ENCODE measurements at places on chromosomes 12 and 14.

GRCh38 chr12:26298785-26299621, 103.6 kb downstream of the SSPN start:
- peak; percentile 42 for DNase-seq

DNA sequence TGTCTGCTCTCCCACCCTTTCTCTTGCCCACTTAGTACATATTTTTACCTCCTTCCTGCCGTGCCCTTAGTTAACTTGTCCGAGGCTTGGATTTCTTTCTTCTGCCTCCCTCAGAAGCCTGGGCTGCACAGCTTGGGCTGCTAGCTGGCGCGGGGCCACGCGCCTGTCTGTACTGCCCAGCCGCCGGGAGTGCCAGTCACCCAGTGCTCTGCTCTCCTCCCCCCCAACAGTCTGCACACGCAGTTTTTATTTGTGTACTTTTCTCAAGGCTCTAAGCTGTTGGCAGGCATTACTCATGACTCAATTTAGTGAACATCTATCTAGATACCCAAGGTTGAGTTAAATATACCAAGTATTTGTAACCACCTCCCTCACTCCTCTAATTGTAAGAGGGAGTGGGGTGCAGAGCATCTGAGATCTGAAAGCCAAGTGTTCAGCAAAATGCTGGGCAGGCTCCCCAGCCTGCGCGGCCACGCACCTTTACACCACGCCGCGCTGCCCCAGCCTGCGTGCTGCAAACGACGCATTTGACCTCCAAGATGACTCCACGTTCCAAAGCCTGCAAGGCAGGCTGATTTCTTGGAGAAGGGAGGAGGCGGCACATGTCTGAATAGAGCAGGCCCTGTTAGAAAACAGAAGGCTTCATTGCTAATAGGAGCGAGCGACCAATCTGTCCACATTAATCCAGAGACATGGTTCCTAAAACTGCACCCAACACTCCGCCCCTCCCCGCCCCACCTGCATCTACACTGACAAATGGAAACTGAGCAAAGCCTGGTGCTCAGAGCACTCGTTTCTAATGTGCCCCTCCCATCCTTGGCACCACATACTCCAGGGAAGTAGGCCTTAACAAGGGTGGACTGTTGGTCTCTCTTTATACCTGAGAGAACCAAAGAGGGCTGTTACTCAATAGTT, 18.2 kb upstream of the CACNA2D4 start:
- DNase-seq: no peak

DNA sequence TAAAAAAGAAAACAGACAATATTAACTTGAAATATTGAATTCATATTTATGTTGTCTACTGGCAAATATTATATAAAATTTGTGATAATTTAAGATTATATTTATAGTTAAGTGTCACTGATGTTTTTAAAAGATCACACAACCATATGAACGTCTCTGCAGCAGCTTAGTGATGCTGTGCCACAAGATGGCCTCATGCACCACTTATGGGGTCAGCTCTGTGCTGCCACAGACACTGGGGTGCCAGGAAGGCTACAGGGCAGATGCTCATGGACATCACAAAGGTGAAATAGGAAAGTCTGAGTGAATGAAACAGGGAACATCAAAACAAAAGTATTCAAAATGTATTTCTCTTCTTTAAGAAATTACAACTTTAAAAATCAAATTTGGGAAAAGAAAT, 13.1 kb downstream of the ATXN3 start:
- DNase-seq: no peak

DNA sequence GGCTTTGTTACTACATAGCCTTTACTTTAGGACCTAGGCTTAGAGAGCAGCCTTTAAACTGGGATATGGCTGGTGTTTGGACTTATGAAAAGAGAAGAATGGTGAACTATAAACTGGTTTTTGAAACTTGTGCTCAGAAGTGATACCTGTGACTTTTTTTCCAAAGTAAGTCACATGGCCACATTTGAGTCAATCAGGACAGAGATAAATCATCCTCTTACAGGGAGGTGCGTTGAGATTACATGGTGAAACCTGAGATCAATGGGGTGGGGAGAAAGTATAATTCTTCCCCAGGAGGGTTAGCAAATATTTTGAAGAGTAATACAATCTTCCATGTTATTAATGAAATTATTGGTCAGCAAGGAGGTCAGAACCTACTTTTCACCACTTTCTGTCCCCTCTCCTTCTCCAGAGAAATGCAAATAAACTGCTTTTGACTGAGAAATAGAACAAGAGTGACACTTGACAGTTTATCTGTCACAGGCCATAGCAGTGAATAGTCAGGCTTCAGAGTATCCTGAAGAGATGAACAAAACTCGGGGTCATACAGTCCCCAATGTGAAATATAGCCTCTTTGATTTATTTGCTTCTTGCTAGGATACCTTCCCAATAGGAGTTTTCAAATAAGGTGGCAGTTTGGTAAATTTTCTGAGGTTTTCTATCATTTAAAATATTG, 11.1 kb upstream of the ZNF641 start:
- no peak for DNase-seq

GRCh38 chr14:61145034-61145902, 135.9 kb downstream of the TMEM30B start:
- no peak for DNase-seq

GRCh38 chr14:31592122-31592521, 30.9 kb downstream of the NUBPL start:
- no peak for DNase-seq

DNA sequence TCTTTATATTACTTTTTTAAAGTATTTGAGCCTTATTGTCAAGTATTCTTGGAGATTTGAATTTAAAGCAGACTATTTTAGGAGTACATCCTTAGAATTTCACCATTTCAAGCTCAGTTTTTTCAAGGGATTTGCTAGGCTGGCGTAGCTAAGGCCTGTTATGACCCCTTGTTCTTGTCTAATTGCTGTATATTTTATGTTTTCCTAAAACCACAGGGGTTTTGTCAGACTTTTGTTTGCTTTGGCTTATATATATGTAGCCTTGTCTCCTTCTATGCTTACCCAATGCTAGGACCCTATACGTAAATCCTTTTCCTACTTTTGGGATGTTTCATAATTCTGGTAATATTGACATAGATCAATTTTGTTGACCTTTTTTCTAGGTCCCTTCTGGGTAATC, 147.0 kb upstream of the SYT10 start:
- DNase-seq: no peak

GRCh38 chr14:64915797-64916196, 1.5 kb downstream of the CHURC1 start:
- no peak for DNase-seq

GRCh38 chr14:105685003-105685402, 158.6 kb downstream of the TMEM121 start:
- no peak for DNase-seq

DNA sequence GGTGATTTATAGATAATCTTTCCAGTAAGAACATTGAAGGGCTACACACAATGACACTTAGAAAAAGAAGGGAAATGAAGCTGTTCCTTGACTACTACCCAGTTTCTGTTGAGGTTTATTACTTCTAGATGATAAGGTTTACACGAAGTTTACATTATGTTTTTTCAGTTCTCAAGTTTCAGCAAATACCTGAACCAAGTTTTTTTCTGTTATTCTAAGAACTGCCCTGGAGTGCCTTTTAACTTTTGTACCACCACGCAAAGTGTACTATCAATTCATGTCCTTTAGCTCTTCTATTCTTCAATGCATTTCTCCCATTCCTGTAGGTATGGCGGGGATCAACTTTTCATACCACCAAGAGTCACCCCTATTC, 5.8 kb downstream of the FBXL14 start:
- no peak for DNase-seq

DNA sequence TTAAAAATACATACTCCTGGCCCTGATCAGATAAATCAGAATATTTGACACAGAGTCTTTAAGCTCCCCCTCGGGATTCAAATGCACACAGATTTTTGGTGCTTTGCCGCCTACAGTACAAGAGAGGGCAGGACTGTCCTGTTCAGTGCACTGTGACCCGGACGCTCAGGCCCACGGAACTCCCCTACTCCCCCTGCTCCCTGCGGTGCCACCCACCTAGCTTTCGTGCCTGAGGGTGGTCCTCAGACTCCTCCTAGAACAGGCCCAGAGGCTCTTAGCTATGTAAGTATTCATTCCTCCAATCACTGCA, 13.7 kb upstream of the SERPINA3 start:
- DNase-seq: no peak

DNA sequence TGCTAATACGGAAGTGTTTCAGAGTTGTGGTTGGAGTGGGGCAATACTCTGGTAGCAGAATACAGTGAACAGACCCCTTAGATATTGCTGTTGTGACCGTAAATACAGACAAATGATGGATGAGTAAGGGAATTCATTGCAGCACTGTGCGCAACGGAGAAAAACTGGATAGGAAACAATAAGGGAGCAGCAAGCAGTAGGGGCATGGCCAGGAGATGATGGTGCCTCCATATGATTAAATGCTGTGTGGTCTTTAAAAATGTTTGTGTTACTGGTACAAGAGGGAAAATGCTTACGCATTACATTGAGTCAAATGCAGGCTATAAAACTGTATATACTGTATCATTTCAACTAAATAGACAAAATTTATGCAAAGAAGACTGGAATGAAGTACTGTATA, 61.6 kb downstream of the EML1 start:
- peak; percentile 64 for DNase-seq

GRCh38 chr12:65962036-65962430, 137.8 kb downstream of the HMGA2 start:
- DNase-seq: no peak

- DNase-seq: no peak
Observed at GRCh38 chr12:101939306-101939705, 61.9 kb downstream of the DRAM1 start.

Measured in trophoblast cell (in vitro differentiated cells and primary cell).